ENCODE measurements at places on chromosomes 7 and 10.

- no peak for DNase-seq
These were observed 536.5 kb upstream of the TEX47 start for GRCh38 chr7:89332026-89332425.

DNA sequence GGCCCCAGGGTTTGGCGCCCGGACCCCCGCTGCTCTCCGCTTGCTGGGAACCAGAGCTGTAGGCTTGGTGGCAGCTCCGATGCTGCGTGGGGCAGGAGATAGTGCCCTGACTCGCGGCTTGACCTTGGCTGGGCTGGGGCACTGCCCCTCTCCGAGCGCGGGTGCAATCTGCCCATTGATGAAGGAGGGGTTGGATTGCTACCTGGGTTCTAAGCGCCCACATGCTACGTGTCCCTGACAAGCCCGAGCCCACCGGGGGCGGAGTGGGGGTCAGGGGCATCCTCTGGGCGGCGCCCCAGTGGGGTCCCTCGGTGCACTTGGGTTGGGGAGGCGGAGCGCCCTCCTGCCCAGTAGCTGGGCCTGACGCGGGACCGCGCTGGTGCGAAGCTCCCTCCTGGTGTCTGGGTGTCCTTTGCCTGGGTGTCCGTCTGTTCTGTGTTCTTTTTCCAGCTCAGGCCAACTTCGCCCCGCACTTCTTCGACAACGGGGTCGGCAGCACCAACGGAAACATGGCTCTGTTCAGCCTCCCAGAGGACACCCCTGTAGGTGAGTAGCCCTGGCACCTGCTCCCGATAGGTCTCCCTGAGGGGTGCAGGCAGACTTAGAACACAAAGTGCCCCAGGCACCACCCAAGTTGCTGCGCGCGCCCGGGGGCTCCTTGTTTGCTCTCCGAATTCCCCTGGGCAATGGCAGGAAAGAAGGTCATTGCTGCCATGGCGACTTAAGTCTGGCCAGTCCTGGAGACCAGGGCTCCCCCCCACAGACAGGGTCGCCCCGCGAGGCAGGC, 900 bp downstream of the CDHR1 start:
- DNase-seq, result no peak

- DNase-seq, result peak; percentile 22
These were observed 351.8 kb upstream of the FZD8 start for GRCh38 chr10:35993591-35994515.

GRCh38 chr10:4549139-4549653, 276.8 kb upstream of the AKR1E2 start:
- DNase-seq, result no peak

GRCh38 chr10:71486484-71487114, 89.9 kb downstream of the CDH23 start:
- DNase-seq, result peak; percentile 85

DNA sequence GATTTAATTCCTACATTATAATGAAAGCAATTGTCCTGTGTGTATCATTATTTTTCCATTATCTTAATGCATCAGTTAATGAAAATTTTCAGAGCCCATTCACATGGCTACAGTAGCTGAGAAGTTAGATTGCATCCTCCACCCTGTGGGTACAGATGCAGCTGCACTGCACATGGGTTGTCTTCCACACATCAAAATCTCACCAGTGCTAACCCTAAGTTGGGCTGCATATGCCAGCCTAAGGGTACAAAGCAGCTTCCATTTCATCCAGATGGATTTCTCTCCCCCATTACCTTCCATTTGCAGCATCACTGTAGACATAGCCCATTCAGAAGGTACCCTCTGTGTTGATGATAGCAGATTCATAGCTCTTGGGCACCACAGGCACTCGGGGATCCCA, 74.7 kb upstream of the WDR11 start:
- DNase-seq, result no peak

- DNase-seq, result no peak
These were observed 91.1 kb upstream of the DDC start for GRCh38 chr7:50656141-50656895.

GRCh38 chr10:25210265-25210664, 35.5 kb downstream of the GPR158 start:
- no peak for DNase-seq

DNA sequence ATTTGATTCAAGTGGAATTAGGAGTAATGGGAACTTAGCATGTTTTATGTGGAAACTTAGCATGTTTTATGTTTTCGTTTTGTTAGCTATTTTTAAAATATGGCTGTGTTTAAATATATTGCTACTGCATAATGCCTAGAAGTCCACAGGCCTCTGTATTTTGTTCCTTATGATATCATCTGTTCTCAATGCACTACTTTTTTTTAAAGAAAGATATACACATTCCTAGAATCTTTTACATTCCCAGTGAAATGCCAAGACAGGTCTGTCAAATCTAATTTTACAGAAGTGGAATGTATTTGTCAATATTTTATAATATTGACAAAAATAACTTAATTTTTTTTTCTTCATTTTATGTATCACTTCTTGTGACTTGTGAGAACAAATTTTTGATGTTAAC, 51.6 kb downstream of the ST7 start:
- DNase-seq, result no peak

- no peak for DNase-seq
These were observed 18.4 kb upstream of the AKR1B10 start for GRCh38 chr7:134509010-134509409.

DNA sequence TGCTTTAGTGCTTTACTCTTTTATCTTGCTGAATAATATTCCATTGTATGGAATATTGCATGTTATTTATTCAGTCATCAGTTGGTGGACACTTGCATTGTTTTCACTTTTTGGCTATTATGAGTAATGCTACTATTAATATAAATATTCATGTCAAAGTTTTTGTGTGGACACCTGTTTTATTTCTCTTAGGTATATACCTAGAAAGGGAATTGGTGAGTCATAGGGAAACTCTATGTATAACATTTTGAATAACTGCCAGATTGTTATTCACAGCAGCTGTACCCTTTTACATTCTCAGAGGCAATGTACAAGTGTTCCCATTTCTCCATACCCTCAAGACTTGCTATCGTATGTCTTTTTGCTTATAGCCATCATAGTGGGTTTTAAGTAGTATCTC, 268.7 kb downstream of the SEMA3A start:
- no peak for DNase-seq

DNA sequence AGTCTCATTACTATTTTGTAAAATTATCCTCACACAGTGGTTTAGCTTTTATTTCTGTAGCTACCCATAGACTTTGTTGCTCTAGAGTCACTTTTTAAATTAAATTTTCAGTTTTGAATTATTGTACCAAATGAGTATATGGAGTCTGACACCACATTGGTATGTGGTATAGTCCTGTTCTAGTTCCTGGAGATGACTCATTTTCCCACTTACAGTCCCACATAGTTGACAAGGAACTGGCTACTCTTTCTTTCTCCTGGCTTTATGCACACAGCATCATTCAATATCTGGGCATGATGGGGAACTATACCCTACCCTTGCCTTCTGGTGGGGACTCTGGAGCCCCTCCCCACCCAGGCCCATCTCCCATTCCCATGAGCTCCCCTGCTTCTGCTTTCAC, 92.6 kb upstream of the RAB11FIP2 start:
- no peak for DNase-seq

DNA sequence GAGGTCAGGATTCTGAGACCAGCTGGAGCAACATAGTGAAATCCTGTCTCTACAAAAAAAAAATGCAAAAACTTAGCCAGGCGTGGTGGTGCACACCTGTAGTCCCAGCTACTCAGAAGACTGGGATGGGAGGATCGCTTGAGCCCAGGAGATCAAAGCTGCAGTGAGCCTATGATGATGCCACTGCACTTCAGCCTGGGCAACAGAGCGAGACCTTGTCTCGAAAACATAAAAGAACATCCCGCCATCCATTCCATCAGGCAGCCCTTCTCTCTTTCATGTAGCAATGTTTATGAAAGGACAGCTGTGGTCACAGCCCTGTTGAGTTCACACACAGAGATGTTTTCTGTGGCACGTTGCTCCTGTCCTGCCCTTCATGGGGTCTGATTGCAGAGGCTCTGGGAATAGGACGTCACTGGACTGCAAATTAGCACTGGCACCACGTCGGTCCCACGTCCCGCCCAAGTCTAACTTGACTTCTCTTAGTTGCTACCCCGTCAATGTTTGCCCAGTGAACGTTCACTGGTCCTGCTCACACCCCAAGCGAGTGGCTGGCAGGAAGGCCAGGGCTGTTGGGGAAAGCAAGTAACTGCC, 64.5 kb upstream of the MYL10 start:
- no peak for DNase-seq

GRCh38 chr10:30959836-30960210, 71.8 kb downstream of the ZNF438 start:
- DNase-seq, result no peak

DNA sequence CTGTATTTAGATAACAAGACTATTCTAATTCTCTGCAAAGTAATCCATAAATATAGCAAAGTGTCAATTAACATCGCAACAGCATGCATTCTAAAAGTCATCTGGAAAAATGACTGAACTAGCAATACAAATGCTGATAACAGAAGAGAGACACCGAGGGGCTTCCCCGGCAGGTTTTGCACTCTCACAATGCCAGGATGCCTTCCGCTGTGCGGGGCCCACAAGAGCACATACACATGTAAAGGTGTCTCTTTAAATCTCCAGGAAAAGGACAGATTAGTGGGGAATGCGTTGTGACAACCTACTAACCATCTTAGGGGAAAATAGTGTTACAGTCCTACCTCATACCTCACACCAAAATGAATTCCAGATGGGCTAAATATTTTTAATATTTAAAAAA, 86.9 kb downstream of the CXCL12 start:
- DNase-seq, result no peak

GRCh38 chr10:19194866-19195265, 146.3 kb downstream of the MALRD1 start:
- DNase-seq, result no peak

- DNase-seq, result no peak
These were observed 40.1 kb upstream of the ITGB8 start for GRCh38 chr7:20290505-20291111.

DNA sequence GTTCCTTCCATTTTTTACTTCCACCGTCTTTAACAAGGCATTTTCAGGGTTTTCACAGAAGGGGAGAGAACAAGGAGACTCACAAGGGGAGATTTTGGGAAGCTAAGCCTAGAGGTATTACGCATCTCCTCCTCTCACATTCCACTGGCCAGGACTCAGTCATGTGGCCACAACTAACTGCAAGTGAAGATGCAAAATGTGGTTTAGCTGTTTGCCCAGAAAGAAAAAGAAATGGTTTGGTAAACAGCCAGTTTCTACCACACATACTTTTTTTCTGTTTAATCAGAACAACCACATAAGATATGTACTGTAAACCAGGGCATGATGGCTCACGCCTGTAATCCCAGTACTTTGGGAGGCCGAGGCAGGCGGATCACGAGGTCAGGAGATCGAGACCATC, 21.4 kb upstream of the HELLS start:
- no peak for DNase-seq

DNA sequence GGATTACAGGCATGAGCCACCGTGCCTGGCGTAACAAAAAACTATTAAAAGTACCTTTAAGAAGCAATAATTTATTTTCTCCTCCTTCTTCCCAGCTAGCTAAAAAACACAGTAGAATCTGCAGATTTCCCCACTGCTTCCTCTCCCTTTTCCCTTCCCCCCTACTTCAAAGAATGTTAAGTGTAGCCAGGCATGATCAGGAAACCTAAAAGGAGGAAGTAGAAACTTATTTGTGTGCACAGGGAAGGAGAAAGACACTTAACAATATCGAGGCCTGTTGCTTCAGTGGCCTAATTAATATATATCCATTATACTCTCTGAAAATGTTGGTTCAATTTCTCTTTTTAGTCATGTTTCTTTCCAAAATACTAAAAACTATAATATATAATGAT, 127.7 kb downstream of the NRBF2 start:
- no peak for DNase-seq

- no peak for DNase-seq
These were observed 21.5 kb downstream of the C10orf105 start for GRCh38 chr10:71697938-71698709.

GRCh38 chr10:97977673-97978072, 52.7 kb downstream of the CRTAC1 start:
- no peak for DNase-seq

GRCh38 chr10:99560277-99561126, 27.8 kb downstream of the NKX2-3 start:
- peak; percentile 70 for DNase-seq

DNA sequence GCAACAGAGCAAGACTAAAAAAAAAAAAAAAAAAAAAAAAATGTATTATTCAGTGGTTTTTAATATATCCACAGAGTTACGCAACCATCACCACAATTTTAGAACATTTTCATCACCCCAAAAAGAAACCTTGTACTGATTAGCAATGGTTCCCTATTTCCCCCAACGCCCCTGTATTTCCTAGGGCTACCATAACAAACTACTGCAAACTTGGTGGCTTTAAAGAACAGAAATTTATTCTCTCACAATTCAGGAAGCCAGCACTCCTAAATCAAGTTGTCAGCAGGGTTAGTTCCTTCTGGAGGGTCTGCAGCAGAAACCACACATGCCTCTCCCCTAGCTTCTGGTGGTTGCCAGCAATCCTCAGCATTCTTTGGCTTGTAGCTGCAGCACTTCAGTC, 5.9 kb upstream of the NUP42 start:
- no peak for DNase-seq

DNA sequence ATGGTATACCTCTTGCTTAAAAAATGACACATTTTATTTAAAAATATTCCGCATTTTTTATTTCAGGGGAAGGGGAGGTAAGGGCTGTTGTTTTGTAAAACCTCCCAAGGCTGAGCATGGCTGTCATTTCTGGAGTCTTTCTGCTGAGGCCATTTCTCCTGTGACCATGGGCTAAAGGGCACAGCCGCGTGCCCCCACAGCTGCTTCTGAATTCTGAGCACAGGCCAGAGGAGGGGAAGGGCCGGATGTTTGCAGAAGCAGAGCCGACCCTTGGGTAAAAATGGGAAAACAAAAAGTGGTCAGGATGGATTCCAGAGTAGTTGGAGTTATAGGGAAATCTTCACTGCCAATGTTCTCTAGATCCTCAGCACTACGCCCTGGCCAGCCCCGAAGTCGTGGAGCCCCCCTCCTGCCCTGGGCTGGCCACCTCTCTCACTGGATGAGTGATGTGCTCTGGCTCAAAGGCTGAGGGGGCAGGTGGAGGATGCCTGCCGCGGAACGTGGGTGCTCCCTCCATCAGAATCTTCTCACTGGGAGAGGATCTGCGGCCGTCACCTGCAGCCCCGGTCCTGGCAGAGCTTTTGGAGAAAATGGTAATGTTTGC, 131.3 kb upstream of the ZEB1 start:
- DNase-seq, result no peak

DNA sequence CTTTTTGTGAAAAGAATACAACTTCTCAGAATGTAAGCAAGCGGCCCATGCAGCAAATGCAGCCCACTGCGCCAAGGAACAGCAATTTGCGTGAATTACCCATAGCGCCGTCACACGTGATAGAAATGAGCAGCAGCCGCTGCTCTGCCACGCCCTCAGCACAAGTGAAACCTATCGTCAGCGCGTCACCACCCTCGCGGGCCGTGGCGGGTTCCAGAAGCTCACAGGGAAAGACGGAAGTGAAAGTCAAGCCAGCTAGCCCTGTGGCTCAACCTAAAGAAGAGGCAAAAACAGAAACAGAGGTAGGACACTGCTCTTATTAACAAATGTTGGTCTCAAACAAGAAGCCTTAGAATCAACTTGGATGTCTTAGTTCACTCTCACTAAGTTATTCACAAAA, 70.5 kb downstream of the SHH start:
- no peak for DNase-seq

- DNase-seq, result no peak
These were observed 17.9 kb upstream of the ASZ1 start for GRCh38 chr7:117445206-117445605.

- DNase-seq, result no peak
These were observed 148.3 kb upstream of the PRPS1L1 start for GRCh38 chr7:18175801-18176450.

- no peak for DNase-seq
These were observed 11.6 kb downstream of the FAM204A start for GRCh38 chr10:118330295-118331076.

All from endothelial cell (in vitro differentiated cells).